Foreskin keratinocyte (primary cell): ENCODE measurements at places on chromosomes 7 and 10. TPM values are rescaled to one million over a fixed set of nuclear protein-coding genes. Genes with fewer than 3 reads are reported as not detected.

GRCh38 chr10:125016123-125016522 is 74.2 kb downstream of the ZRANB1 start:
- no peak for DNase-seq

DNA sequence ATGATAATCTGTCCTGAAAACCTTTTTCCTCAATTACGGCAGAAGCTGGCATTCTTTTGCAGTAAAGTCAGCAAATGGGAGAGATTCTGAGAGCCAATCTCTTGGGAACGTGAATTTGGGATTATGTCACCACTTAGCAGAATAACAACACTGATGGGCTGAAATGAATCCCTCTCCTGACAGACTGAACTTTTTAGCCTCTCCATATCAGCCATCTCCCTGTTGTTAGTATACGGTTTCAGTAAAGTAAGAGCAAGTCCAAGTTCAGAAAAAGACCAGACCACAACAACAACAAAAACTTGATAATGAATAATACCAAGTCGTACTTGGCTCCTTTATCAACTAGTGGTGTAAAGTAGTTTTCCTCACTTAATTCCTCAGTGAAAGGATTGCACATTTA is 1048.8 kb downstream of the GATA3 start:
- no peak for DNase-seq

GRCh38 chr10:51608211-51608610 is 91.2 kb downstream of the CSTF2T start:
- DNase-seq, result no peak

- DNase-seq, result no peak
Observed at GRCh38 chr7:41274179-41274578, 428.7 kb downstream of the INHBA start.

DNA sequence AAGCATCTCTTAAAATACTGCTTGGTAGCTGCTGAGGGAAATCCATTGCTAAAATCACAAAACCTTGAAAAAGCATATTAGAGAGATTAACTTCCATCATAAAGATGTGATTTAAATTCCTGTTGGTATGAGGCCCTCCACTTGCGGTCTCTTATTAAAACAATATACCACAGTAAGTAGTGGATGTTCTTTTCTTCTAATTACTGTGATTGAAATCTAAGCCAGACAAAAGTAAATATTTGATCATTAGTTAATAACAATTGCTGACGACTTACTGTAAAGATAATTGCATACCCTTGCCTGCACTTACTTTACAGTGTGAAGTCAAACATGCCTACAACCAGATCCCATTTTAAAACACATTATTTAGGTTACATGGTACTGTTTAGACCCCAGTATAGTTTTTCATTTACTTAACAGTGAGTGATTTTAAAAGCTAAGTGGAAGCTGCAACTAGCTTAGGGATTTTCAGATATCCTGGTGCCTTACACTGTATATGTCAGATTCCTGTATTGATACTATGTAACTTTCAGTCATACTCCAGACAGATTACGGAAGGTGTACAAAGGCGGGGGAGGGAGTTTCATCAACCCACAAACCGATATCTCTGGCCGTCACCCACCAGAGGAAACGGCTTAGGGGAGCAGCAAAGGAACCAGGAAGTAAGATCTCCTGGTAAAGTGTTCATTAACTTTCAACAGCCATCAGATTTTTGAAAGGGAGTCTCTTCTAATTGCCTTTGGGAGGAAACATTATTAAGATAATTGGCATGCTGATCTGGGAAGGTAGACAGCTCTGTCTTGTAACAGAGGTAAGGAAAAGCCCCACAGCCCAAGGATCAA is 986 bp downstream of the NRP1 start:
- no peak for DNase-seq

- DNase-seq, result no peak
Observed at GRCh38 chr7:98213296-98213887, 2.2 kb downstream of the BHLHA15 start.

GRCh38 chr7:64307254-64308015 is 6.3 kb upstream of the ZNF736 start:
- DNase-seq, result peak; percentile 89

DNA sequence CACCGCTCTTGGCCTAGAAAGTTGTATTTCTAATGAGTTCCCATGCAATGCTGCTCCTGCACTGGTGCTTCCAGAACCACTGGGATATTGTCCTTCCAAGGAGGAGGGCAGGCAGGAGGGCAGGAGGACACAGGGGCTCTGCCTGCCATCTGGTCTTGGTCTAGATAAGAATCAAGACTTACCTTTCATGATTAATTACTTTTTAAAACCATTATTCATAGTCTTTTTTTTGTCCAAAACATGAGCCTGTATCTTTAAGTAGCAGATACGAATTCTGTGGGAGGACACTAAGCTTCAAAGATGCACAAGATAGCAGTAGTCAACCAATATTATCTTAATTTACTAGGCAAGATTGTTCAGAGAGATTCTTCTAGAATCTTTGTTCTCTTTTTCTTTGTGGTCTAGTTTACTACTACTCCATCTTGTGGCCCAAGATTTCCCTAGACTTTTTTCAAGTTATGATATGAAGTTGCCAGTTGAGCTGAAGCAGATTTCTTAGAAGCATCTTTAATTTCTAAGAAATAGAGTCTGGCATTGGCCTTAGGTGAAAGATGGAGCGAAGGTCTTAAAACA is 57.6 kb downstream of the RBM33 start:
- no peak for DNase-seq

Gene GSTO1
- 277 and 291 TPM in 2 replicates for polyA plus RNA-seq

GRCh38 chr10:51273574-51273973 is 199.3 kb downstream of the PRKG1 start:
- DNase-seq, result no peak

DNA sequence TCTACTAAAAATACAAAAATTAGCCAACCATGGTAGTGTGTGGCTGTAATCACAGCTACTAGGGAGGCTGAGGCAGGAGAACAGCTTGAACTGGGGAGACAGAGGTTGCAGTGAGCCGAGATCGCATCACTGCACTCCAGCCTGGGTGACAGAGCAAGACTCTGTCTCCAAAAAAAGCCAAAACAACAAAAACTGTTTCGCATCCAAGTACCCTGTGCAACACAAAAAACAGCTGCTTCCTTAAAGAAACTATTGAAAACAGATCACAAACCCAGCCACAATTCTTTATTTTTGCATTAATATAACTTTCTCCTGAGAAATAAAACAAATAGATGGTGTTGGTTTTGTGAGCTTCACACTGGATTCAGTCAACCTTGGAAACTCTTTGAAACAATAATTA is 112.1 kb upstream of the AFAP1L2 start:
- DNase-seq, result no peak

GRCh38 chr7:129501760-129502707 is at the start of gene SMKR1:
TSS of gene SMKR1 (plus strand) at chr7:129502531. CDS start at chr7:129502825, 294 bp downstream.
- DNase-seq, result no peak

DNA sequence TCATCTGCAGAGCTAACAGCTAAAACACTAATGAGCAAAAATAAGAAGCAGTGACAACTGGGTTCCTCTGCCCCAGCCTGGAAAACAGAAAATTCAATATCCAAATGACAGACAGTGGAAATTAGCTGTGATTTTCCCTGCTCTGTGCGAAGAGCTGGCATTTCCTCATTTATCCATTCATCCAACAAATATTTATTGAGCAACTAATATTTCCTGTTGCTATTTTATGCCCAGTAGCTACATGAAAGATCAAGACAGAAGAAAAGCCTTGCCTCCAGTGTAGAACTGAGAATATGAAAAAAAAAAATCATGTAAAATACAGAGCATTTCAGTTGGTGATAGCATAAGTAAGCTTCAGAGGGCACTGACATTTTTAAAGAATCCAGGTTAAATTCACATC is 140.9 kb downstream of the ABCA13 start:
- DNase-seq, result peak; percentile 40

Gene ASIC3
- 0.51 and 0.60 TPM in 2 replicates for polyA plus RNA-seq

Gene CYP2C19
- polyA plus RNA-seq, result not detected in 2 replicates

- no peak for DNase-seq
Observed at GRCh38 chr10:84571146-84571545, 242.8 kb downstream of the CCSER2 start.

Gene STAG3
- polyA plus RNA-seq, result 0.29 and 0.64 TPM in 2 replicates

GRCh38 chr10:24984906-24985305 is 31.1 kb downstream of the ENKUR start:
- DNase-seq, result no peak

DNA sequence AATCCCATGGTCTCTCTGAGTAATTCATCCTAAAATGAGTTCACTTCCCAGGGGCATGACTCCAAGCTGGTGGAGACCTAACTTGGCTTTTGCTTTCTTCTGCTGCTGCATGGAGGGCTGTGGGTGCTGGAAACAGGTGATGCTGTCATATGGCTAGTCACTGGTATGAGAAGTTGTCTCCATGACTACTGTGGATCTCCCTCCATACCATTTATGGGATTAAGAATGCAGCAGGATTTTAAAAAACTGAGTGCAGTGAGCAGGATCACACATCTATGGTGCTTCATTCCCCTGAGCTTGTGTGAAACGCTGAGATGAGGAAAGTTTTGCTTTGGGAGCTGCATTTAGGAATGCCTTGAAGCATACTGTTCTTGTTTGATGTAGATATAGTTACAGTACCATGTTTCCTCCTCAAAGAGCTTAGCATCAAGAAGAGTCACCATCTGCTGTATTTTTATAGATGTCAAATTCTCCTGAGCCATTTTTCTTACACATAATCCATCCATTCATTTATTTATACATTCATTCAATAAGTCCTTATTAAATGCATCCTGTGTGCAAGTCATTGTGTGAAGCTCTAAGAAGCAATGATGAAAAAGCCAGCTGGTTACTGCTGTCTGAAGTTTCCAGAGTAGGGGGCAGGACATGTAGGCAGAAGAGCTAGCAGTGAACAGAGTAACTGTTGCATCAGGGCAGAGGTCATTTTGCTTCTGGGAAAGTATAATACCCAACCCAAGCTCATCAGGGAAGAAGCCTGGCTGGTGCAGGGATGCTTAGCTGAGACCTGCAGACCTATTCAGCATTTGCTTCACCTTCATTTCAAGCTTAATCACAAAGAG is 534.8 kb downstream of the AUTS2 start:
- DNase-seq, result no peak
